COR-L47 (cell line): ENCODE measurements at places on chromosomes 11 and 22.

GRCh38 chr11:117094776-117095175 lies 3.5 kb downstream of the SIK3 start:
- no peak for DNase-seq

DNA sequence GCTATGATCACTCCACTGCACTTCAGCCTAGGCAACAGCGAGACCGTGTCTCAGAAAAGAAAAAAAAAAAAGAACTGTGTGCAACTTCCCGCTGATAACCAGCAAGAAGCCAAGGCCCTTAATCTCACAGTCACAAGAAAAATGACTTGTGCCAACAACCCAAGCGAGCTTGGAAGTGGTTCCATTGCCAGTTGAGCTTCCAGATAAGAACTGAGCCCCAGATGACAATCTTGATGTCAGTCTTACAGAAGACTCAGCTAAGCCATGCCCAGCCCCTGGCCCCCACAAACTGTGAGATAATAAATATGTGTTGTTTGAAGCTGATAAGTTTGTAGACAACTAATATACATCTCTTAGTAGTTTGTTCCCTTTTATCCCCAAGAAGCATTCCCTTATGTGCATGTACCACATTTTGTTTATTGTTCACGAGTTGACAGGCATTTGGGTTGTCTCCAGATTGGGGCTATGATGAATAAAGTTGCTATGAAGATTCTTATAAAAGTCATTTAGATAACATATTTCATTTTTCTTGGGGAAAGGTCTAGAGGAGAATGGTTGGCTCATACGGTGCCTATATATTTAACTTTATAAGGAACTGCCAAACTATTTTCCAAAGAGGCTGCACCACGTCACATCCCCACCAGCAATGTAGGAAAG lies 85.9 kb downstream of the TIMP3 start:
- DNase-seq, result no peak

DNA sequence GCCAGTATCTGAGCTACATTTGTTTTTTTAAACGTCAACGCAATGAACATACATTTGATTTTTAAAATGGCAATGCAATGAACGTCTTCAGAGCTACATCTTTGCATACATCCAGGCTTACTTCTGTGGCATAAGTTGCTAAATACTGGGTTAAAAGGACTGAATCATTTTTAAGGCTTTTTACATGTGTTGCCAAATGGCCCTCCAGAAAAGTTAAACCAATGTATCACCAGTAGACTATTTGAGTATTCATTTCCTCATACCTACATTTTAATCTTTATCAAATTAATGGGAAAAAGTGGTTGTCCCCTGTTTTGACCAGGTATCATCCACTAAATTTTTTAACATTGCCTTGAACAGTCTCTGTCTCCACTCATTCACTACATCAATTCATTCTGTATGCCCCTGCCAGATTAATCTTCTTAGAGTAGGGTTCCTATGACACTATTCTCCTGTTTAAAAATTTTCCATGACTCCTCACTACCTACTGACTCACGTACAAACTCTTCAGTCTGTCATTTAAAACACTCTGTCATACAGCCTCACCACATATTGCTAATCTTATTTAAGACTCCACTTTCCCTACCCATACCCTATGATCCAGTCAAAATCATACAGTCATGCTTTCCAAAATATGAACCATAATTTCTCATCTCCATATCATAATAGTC lies 12.4 kb upstream of the PRRG4 start:
- no peak for DNase-seq

GRCh38 chr22:27116312-27117086 lies 459.1 kb downstream of the MIAT start:
- DNase-seq, result peak; percentile 39

GRCh38 chr11:6209801-6210200 lies 4.4 kb downstream of the C11orf42 start:
- DNase-seq, result no peak

DNA sequence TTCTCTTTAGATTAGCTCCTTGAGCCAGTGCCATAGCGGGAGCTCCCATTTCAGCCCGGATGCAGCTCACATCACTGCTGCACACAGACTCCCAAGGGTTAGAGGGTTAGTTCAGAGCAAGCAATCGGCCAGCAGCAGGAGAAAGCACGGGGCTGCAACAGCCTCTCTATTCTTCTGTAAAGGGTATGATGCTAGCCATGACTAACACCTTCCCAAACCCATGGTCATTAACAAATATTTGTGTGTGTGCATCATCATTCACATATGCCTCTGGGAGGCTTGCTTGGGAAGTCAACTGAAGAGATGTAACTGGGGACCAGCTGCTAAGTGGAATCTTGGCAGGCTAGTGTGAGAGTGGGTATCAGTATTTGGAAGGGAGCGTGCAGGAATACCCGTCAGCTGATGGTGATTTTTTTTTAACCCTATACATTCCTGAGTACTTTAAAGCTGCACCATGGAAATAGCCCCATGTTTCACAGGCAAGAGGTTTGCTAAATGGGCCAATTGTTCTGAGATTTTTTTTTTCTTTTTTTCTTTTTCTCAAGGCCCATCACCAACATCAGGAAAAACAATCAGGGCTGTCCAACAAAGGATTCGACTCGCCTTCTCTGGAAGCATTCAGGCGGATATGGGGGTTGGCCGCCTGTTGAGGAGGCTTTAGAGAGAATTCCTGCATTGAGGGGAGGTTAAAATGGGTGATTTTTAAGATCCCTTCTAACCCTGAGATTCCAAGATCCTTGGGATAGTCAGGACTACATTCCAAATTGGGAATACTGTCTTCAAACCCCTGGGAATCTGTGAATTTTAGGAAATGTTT lies 33.2 kb upstream of the CCDC89 start:
- no peak for DNase-seq

GRCh38 chr22:22395245-22395644 lies 113.3 kb downstream of the ZNF280B start:
- DNase-seq, result no peak

DNA sequence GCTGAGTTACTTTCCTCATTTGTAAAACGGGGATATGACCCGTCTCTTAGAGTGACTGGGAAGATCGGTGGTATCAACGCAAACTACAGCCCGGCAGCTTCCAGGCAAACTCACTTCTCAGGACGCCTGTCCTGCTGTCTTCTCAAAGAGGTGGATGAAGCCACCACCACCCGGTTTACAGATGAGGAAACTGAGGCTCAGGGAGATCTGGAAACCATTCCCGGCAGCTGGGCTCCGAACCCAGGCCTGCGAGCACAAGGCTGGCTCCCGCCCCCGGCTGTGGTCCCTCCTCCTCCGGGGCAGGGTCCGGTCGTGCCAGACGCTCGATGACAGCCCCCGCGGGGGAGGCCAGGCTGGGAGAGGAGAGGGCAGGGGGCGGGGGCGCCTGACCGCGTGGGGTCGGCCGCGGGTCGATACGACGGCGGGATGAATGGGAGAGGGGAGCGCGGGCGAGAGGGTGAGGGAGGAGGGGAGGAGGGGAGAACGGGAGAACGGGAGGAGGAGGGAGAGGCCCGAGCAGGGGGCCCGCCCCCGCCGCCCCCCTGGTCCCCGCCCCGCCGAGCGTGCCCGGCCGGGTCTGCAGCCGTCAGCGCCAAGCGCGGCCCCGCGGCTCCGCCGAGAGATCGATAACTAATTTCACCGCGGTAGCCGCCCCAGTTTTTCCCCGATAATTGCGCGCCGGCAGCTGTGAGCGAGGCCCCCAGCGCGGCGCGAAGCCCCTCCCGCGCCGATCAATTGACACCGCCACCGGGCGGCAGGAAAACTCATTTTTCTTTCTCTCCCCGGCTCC lies 14.0 kb downstream of the IGLL1 start:
- no peak for DNase-seq

DNA sequence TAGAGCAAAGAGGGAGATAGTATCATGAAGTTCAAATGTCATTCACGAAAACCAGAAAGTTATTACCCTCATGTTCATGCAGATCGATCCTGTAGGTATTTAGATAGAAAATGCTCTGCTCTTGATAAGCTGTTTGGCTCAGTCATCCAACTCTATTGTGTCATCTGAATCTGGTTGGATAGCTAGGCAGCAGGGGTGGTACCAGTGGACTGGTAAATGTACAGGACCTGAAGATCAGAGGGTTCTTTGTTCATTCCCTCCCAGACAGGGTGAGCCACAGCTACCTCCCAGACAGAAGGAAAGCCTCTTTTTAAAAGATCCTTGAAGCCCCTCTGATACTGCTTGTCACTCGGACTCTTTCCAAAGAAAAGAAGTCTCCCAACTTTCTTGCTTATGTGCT lies 29.8 kb upstream of the DRD2 start:
- DNase-seq, result no peak

- no peak for DNase-seq
Observed at GRCh38 chr11:117912497-117912896, 16.7 kb downstream of the TMPRSS13 start.

GRCh38 chr11:48384670-48385069 lies 18.4 kb upstream of the OR4C5 start:
- DNase-seq, result no peak

GRCh38 chr22:36727110-36727509 lies 23.6 kb upstream of the CACNG2 start:
- DNase-seq, result no peak

- DNase-seq, result no peak
Observed at GRCh38 chr11:17475666-17476316, 854 bp downstream of the ABCC8 start.

DNA sequence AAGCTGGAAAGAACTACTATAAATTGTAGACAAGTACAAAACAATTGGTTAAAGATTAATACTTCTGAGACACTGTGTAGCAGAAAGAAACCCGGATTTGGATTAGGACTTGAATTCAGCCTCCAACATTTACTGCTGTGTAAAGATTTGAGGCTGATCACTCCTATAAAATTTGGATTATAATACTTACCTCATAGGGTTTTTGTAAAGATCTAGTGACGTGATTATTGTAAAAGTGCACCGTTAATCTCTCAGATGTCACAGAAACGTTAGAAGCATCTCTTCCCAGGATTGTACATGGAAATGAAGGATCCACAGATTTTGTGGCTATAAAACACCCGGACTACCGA lies 323 bp upstream of the HIKESHI start:
- no peak for DNase-seq

- no peak for DNase-seq
Observed at GRCh38 chr11:62141111-62142042, 17.6 kb downstream of the INCENP start.
